ENCODE measurements at places on chromosomes 4 and X.

- DNase-seq = no peak
Observed at GRCh38 chr4:169260217-169260866, 10.4 kb downstream of the SH3RF1 start.

GRCh38 chr4:120055162-120055561 lies 11.5 kb downstream of the MAD2L1 start:
- DNase-seq = no peak

GRCh38 chrX:119482481-119483480 lies 14.5 kb downstream of the SLC25A5 start:
- peak; percentile 70 for DNase-seq

DNA sequence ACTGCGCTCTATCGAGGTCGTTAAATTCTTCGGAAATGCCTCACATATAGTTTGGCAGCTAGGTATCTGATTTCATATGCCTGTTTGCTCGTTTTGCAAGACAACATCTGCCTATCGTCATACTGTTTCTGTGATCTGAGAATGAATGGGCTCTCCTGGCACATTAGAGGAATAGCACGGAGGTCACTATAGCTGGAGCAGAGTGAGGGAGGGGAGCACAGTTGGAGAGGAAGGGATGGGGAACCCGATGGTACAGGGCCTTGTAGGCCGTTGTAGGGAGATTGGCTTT lies 552 bp downstream of the IKBKG start:
- DNase-seq = no peak

DNA sequence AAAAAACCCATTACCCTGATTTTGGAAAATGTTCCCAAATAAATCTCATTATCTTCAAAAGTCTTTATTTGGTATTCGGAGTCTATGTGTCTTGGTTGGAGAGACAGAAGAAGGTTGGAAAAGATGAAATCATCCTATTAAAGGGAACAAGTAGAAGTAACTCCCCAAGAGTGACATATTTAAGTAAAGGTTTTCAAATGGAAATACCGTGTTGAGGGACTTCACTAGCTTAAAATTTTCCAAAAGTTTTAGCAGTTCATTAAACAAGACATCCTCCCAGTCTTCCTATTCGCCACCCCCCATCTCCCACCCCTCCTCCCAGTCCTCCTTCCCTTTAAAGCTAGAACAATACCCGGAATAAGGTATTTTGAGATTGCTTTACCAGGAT lies 62.7 kb upstream of the CCDC160 start:
- no peak for DNase-seq

- no peak for DNase-seq
Observed at GRCh38 chr4:30396772-30397475, 323.2 kb upstream of the PCDH7 start.
